ENCODE measurements at places on chromosomes 11 and 22.

DNA sequence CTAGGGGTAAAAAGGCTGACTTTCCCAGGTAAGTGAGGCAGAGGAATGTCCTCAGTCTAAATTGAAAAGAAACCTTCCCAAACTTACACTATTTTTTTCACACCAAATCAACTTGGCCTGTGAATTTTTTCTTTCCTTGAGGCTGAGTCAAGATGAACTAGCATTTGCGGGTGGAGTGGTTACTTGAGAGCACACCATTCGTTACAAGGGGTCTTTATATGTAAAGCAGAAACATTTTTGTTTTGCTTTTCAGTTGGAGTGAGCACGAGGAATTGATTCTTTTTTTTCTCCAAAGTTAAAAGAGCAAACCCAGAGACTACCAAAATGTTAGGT, 36.4 kb downstream of the MAML2 start:
- DNase-seq, result no peak

DNA sequence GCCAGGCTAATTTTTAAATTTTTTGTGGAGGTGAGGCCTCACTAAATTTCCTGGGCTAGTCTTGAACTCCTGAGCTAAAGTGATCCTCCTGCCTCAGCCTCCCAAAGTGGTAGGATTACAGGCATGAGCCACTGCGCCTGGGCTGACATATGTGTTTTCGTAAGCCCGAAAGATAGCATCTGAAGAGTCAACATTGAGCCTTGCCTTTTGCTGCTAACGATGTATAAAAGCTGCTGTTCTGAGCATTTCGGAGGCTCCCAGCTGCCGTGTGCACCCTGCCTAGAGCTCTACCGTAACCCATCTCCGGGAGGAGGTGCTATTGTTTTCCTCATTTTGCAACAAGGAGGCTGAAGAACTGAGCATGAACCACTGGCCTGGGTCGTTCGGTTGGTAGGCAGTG, 18.1 kb upstream of the PPP6R3 start:
- no peak for DNase-seq

DNA sequence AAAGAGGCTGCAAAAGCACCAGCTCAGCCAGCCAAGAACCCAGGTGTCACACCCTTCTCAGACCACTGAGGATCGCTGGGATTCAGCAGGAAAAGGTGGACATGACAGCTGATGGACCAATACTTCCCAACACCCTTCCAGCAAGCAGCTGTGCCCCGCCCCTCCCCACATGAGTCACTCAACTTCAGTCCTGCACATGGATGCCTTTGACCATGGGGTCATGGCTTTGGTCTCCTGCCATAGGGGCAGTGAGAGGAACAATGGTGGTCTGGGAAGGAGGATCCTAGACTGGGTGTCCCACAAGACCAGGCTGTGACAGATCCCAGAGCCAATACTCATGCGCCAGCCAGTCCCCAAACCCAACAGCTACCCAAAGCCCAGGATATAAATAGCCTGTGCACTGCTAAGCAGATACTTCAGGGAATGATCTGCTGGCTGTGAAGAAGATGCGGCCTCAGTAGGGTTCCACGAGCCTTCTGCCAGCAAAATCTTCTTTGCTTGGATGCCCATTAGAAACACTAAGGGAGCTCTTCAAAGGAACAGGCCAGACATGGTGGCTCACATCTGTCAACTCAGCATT, 5.5 kb upstream of the RGL4 start:
- peak; percentile 27 for DNase-seq

DNA sequence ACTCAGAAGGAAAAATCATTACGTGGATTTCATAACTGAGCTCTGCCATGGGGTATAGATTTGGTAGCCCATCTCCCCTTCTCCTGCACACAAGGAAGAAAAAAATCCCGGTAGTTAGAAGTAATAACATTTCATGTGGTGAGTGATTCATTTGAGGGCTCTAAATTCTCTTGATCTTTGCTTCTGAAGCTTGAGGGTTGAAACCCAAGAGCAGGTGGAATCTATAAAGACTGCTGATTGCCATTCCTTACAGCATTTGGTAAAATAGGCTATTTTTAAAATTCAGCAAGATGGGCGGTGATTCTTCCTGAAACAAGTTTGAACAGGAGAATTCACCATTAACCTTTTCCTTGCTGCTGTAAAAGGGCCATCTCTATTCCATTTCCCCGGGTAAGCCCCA, 266.1 kb downstream of the CADM1 start:
- DNase-seq, result no peak

DNA sequence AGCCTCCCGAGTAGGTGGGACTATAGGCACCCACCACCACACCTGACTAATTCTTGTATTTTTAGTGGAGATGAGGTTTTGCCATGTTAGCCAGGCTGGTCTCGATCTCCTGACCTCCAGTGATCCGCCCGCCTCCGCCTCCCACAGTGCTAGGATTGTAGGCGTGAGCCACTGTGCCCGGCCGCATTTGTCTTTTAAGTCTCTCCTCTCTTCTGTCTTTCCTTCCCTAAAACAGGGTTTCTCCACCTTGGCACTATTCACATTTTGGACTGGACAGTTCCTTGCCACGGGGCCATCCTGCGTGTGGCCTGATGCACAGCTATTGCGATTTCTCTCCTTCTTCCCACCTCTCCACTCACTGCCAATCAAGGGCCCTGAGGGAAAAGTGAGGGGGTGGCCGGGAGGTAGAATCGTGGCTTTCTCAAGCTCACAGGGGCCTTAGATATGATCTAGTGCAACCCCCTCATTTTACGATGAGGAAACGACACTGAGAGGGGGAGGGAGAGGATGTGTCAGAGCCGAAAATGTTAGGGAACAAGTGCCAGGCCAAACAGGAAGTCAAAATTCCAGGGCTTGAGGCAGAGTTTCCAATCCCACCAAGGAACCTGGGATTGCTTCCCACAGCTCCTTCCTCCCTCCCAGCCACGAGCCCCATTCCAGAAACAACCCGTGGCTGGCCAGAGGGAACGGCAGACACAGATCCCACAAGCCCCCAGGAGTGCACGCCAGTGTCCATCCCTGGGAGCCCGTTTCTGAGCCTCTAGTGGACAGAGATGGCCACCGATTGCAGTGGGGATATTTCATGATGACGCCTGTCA, 21.2 kb downstream of the SCGB1A1 start:
- peak; percentile 50 for DNase-seq

DNA sequence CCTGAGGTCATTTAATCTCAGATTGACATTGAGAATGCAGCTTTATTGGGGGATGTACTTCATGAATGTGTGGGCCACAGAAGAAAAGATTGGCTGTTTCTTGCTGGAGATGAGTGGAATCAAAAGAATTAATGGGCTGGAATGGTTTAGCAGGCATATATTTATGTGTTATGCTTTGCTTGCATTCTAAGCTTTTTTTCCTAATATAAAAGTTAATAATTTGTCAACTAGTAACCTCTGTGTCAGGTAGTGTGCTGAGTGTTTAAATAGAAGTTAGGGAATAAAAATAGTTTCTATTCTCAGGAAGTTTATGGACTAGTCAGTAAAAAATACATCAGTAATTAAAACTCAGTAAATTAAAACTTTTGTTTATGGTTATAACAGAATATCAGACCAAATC, 67.4 kb upstream of the PRODH start:
- no peak for DNase-seq

GRCh38 chr11:27361649-27362431, 1.2 kb downstream of the CCDC34 start:
- no peak for DNase-seq

DNA sequence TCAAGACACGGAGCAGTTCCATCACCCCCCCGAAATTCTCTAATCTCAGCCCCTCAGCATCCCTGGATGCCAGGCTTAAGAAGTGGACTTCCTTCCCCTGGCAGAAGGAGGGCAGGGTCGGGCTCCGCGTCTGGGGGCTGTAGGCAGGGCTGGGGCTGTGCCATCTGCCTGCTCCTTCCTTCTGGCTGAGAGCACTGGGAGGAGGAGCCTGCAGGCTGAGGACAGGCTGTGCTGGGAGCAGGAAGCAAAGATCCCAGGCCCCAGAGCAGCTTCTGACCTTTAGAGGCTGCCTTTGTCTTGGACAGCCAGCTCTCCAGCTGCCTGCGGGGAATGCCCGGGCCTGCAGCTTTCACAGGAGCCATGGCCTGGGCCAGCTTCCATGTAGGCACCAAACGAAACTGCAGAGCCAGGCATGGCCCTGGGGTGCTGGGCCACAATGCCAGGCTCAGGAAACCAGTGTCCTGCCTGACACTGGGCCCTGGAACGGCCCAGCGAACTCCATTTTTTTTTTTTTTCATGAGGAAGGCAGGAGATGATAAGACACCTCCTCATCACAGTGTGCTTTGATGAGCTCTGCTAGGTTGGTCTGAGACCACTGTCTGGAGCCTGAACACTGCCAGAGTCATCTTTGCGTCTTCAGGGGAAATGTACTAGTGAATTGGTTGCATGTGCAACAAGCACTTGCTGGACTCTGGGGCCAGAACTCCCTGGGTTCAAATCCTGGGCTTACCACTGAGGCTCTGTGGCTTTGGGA, 67.9 kb downstream of the MCM5 start:
- DNase-seq, result peak; percentile 69

Data from amniotic epithelial cell (primary cell).